ENCODE measurements at places on chromosomes 2 and 18.
A peak's percentile ranks its signal among the peaks of the same experiment; 100 is the strongest.

DNA sequence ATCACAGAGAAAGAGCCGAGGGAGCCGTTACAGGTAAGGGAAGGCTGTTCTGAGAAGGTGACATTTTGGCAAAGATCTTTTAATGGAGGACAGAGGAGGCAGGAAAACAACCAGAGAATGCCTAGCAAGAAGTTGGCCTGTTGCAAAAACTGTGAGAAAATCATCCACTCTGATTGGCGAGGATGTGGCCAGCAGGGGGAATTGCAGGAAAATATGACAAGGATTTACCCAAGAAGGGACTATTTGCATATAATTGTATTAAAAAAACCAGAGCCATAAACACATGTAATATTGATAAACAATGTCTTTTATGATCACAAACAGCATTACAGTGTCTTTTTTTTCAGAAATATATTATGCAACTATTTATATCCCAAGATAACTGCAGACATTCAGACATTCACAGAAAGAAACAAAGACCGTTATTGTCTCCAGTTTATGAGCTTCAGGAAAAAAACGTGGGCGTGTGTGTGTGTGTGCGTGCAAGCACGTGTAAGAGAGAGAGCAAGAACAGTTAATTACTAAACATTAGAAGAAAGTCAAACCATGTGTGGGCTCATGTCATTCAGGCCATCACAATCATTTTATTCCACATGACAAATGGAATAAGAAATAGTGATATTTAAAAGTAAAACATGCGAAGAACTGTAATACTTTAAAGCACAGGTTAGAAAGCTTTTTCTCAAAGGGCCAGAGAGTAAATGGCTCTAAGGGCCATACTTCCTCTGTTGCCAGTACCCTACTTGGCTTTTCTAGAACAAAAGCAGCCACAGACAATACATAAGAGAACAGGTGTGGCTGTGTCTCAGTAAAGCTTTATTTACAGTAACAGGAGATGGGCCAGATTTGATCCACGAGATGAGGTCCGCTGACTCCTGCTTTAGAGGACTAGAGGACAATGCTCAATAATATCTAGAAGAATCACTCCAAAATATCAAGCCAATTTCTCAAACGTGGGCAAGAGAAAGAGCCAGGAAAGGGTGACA, 324.1 kb downstream of the DLGAP1 start:
- DNase-seq, result peak; percentile 8

- no peak for DNase-seq
These were observed 382.3 kb upstream of the NT5C1B start for GRCh38 chr2:18971628-18972027.

- DNase-seq, result no peak
These were observed 25.2 kb downstream of the HRH4 start for GRCh38 chr18:24485681-24486080.

- DNase-seq, result no peak
These were observed 339.0 kb upstream of the LRRTM1 start for GRCh38 chr2:80643598-80643997.

DNA sequence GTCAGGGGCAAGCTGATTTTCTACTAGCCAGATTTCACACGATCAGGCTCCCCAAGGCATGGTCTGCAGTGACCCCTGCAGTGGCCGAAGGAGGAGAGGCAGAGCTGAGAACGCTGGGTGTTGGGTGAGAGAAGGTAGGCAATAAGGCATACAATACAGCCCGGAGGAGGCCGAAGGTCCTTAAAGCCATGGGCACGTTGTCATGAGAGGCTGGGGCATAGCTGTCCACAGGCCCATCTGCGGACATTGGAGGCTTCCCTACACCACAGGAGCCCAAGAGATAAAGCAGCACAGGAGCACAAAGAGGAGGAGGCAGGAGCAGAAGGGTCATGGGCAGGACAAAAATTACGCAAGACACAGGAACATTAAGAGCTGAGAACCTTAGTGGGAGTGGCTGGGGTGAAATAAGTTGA, 16.7 kb upstream of the BZW1 start:
- DNase-seq, result no peak

DNA sequence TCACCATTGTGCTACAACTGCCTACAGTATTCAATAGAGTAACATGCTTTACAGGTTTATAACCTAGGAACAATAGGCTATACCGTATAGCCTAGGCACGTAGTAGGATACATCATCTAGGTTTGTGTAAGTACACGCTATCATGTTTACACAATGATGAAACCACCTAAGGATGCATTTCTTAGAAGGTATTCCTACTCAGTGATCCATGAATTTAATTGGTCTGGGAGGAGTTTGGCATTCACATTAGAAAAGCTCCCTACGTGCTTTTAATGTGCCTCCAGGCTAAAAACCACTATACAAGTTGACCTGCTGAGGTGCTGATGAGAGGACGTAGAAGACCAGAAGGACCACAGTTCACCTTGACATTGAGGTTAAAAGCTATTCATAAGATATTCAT, 154.5 kb upstream of the LRRTM1 start:
- DNase-seq, result no peak

DNA sequence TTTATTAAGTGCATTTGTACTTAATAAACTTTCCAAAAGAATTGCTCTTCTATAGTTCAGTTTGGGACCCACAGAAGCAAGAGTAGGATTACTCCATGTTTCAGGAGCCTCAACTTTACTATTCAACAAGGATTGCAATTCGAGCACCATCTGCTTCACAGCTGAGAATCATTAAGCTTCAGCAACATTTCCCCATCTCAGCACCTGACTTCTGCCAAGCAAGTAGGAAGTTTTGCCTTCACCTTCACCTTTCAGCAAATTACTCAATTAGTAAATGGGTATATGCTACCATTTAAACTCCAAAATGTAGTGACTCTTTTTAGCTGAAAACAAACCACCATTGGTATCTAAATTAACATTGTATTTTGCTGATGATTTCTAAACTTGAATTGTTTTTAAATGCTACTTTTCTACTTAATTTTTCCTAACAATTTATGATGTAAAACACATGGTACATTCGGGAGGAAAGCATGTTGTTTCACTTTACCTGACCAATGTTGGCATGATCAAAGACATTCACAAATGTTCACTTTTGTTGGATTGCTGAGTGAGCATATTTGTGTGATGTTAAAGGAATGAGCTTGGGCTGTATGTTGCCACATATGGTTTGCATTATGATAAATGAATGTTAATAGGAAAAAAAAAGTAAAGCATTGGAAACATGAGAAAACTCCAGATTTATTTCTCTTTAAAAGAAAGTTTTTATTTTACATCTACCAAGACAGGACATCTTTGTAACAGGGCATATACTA, 159.2 kb downstream of the GULP1 start:
- DNase-seq, result no peak

DNA sequence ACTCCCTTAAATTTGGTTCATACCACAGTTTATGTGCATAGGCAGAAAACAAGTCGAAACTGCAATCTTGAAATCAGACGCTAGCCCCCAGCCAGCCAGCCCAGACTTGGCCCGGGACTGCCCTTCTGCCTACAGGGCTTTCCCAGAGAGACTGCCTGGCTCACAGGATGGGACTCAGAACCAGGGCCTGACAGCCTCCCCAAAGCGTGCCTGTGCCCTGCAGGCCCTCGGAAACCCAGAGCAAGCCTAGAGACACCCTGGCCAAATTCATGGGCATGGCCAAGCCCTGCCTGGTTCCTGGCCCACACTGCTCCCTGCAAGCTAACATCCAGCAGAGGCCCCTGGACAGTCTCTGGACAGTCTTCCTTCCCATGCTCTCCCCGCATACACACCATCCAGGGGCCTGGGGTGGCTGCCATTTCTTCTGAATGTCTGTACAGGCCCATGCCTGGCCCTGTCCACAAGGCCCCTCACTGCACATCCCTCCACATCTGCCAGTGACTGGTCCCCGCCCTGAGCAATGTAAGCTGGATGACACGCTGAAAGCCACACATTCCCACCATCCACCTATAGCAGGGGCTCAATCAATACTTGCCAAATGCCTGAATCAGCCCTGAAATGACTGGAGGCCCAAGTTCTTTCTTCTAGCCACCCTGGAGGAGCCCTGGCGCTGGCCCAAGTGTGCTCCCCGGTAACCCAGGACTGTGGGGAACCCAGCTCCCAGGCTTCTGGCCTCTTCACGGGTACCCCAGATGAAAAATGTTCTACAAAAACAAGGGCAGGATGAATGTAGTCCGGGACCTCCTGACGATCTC, 73.1 kb downstream of the HDAC4 start:
- DNase-seq, result no peak

DNA sequence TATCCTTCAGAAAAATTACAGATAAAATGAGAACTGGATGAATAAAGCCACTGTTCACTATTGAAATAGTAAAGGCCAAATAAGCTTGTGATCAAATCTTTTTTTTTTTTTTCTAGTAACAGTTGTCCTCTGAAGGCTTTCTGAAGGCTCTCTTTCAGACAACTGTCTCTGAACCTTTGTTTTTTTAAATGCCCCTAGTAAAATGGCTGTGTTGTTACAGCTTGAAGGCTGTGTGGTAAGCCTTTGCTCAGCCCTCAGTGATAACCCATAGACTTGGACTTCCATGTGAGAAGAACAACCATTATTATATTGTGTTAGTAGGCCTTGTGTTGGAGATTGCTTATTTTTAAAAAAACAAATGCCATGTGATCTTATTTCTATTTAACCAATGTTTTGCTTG, 17.6 kb downstream of the FMNL2 start:
- no peak for DNase-seq

- no peak for DNase-seq
These were observed 14.3 kb upstream of the TANC1 start for GRCh38 chr2:158953926-158954763.

Data from NCI-H526 (cell line).